Activated CD4-positive, alpha-beta T cell treated with anti-CD3 and anti-CD28 coated beads for 4 hours (primary cell): ENCODE measurements at places on chromosomes 2 and 18.

DNA sequence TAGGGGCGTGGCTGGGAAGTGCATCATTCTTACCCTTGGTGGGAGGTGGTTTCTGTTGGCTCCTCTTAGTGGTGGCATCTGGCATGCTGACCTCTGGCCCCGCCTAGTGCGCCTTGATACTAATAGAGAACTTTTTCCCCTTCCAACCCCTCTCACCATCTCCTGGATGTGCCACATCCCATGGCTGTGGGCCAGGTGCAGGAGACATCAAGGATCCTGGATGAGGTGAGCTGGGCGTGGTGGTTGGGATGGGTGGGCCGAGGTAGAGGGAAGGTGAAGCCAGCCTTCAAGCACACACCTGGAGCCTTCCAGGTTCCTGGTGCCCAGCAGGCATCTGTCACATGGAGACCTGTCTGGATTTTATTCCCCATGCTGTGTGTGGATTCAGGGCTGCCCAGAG is 149.2 kb downstream of the DYSF start:
- no peak for DNase-seq

DNA sequence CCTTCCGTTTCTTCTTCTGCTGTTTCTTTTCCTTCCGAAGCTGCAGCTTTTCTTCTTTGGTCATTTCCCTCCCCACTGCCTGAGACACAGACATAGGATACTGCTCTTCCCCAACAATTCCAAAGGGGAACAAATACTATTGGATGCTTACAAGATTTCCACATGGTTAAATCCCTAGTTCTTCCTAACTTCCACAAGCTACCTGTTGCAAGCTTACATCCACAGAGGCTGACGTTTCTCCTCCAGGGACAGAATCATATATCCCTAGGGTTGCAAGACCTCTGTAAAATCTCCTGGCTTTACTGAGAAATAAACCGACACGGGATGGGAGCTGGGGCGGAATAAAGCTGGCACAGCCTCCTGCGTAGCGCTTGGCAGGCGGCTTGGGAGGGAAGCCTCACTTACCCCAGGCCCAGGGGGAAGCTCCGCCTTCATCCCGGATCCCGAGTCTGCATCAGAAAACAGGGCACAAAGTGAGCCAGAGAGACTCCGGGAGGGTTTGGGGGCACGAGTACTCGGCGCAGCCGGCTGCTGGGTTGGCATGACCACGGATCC is 590 bp downstream of the EIF2B4 start:
- no peak for DNase-seq

DNA sequence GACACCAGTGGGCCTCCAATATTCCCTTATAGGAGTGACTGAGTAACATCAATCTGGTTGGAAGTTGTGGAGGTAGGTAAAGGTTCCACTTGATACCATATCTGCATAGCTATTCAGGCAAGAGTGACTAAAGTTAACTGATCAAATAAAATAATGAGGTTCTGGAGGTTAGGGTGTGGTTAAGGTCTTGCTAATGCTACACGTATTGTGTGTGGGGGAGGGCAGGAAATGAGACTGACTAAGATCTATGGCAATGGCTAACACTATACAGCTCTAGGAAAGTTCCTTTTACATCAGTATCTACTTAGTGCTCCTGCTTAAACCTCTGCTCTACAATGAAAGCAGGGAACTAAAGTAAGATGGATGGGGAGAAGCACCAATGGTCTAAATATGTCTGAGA is 149.1 kb upstream of the MGAT5 start:
- DNase-seq: peak; percentile 36

DNA sequence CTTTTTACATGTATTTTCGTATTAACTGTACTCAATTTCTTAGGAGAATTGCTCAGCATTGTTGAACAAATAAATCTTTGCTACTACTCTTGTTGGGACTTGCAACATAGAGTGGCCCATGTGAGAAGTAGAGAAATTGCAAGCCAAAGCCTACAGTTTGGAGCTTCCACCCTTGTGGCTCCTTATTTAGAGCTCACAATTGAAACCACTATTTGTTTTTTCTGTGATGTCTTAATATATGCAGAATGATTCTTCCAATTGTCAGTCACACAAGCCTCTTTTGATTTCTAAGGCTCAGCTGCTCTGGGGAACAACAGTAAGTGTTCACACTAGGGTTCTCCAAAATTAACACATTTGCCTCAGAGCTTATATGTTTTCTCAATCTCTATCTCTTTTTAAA is 60.2 kb upstream of the GALNT13 start:
- no peak for DNase-seq

GRCh38 chr18:75871596-75871995 is 444.1 kb upstream of the SMIM21 start:
- no peak for DNase-seq

DNA sequence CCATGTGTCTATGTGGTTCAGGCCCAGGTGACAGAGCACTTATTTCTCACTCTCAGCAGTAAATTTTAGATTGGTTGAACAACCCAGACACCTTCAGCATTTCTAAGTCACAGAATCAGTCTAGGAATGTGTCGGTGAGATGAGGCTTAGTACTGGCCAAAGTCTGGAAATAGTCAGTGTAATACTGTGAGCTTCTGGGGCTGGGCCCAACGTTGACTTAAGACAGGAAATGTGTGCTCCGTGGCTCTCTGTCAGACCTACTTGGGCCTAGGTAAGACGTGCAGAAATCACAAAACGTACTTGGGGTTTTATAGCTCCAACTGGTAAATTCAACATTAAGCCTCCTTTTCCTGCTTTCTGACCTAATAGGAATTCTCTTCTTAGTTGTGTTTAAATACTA is 160.3 kb upstream of the COL3A1 start:
- DNase-seq: no peak

GRCh38 chr18:5543036-5543680 is 639 bp downstream of the EPB41L3 start:
- DNase-seq: no peak

- no peak for DNase-seq
These were observed 29.9 kb downstream of the GPC1 start for GRCh38 chr2:240465268-240465764.

DNA sequence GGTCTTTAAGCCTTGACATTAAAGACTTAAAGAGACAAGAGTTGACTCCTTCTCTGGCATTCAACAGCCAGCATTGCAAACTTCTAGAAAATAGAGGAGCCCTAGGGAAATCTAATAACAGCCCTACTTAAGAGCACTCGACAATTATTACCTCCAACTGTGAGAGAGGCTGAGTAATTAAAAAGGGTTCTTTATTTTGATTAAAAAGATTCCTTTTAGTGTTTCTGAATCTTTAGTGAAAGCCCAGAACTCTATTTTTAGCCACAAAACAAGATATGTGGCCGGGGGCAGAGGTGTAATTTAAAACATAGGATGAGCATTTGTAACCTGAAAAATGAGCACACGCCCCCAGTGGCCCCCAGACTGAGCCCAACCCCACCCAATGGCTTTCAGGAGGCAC is 222.3 kb downstream of the SMAD2 start:
- no peak for DNase-seq

DNA sequence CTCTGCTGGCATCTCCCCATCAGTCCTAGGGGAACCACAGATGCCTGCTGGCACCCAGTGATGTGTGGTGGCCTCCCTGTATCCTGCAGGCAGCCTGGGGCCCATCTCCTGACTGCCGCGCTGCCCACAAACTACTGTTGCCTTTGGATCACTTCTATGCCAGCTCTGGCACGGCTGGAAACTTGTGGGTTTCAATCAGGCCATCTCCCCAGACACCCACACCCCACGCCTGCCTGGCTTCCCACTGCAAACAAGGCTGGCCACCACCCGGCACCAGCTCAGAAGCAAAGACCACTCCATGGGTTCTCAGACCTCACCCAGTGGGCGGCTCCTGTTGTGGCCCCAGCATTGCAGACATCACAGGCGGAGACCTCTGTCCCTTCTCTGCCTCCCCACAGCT is 15.1 kb upstream of the TPO start:
- no peak for DNase-seq

DNA sequence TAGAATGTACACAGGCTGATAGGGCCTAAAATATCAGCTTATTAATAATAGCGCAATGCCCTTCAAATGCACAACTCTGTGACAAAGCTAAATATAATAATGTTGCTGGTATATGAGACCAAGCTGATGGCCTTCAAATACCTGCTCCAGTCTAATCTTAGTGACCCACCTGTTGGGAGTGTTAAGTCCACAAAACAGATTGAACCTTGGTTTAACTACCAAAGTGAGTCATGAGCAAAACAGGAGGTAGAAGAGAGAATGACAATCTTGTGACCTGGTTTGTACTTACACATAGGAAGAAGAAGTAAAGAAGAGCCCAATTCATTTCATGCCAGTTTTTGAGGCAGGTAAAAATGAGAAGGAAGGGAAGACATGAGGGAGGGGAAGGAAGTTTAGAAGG is 295.0 kb downstream of the NR4A2 start:
- no peak for DNase-seq

DNA sequence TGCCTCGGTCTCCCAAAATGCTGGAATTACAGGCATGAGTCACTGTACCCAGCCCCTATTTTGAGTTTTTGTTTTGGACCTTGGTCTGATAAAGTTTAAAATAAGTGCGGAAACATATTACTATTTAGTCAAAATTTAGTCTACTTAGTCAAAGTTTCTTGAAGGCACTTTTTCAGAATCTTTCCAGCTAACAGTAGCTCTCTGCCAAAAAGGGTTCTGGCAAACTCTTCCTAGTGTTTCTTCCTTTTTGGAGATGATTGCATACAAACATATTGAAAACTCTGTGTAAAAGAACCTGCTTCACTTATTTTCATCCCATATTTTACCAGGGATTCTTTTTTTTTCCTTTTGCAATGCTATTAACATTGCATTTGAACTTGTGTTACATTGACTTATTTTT is 28.8 kb downstream of the GMCL1 start:
- no peak for DNase-seq

DNA sequence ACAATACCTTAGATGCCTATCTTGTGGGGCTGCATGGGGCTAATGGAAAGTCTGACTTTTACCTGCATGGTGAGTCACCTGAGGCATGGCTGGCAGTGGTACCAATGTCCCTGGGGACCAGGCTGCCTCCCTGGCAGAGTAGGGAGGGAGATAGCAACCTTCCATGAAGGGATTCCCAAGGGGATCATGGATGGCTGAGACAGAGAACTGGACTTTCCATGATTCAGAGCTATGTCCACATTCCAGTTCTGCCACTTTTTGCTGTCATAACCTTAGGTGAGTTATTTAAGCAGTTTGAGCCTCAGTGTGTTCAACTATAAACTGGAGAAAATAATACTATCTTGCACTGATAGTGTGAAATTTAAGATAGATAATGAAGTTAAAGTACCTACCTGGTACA is 178.6 kb downstream of the SETBP1 start:
- DNase-seq: no peak

DNA sequence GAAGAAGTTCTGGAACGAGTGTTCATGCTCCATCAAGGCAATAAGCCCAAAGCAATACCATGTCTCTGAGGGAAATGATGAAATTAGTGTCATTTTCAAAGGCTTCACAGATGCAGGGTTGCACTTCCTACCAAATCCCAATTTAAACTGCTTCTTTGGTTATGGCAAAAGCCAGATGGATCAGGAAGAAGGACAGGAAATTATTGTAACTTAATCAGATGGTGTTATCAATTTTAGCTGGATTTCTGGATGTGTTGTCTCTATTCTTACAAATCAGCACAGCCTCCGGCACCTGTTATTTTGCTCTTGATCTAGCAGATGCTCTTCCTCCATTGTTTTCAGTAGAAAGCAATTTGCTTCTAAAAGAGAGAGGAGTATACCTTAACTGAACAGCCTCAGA is 693.4 kb downstream of the SOCS6 start:
- no peak for DNase-seq

DNA sequence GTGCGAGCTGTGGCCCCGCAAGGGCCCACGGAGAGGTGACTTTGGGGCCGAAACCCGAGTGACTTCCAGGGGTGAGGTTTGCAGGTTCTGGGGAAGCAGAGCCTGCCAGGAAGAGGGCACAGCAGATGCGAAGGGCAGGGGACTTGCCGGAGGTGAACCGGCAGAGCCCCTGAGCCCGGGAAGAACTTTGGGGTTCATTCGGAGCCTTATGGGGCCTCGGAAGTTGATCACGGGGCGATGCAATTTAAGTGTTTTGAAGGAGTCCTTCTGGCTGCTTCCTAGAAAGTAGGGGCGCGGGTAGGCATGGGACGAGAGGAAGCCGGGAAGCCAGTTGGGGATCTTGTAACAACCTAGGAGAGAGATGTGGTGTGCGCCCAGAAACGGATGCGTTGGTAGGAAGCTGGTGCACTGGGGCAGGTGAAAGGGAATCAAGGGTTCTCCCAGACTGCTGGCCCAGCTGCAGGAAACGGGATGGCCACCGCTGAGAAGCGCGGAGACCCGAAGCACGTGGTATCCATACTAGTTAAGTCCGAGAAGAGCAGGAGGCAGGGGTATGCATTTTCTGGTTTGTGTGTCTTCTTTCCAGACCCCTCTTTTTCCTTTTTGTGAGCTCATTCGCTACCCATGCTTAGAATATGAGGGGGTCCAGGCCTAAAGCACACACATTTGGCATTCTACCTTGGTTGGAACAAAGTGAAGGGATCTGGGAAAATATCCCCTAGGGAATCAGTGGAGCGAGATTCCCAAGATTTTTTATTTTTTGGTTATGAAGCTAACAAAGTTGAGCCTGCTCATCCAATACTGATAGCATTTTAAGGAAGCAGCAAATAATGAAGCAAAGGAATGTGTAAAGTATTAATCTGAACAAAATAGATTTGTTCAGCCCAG is 758 bp downstream of the SCLY start:
- DNase-seq: no peak

DNA sequence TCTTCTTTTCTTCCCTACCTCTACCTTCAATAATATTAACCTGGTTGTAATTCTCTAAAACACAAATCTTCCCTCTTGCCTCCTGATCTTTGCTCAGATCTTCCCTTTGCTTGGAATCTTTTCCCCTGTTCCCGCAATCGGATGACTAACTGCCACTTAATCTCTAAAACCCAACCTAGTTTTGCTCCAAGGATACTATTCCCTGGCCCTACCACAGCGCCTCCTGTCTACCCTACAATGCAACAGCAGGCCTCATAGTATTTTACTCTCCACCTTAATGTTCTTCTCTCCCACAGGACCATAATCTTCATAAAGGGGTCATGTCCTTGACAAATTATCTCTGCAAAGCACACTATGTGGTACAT is 246.8 kb upstream of the TNP1 start:
- no peak for DNase-seq

DNA sequence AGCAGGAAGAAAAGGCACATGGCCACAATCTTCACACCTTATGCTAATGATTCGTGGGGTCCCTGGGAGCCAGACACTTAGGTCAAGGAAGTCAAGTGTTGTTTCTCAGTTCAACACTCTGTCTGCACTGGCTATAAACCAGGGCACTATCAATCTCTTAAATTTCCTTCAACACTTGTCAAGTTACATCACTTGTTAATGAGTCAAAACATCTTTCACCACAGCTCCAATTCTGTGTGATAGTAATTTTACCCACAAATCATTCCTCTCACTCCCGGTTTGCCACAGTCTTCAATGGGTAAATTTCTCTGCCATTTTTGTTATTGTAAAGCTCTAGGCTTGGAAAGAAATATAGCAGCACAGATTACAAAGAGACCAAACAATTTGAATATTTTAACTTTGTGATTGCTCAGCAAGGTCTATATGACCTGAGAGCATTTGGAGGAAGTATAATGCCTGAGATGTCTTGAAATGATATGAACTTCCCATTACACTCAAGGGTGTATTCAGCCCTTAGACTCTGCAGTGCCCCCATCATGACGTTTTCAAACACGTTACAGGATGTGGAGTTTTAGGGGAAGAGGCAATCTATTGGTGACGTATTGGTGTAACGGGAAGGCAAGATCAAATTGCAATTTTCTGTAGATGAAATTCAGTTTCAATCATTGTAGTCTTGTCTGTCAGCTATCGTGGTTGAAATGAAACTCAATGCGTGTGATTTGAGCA is 78.7 kb downstream of the ICOS start:
- DNase-seq: peak; percentile 31
